Activated T-cell treated with anti-CD3 and anti-CD28 coated beads, Interleukin-2, amount 50 U/mL, for 72 hours (primary cell): ENCODE measurements at places on chromosomes 5 and 9. TPM values are rescaled to one million over a fixed set of nuclear protein-coding genes. Genes with fewer than 3 reads are reported as not detected.

Gene PCDHGA12
- total RNA-seq: 0.17 TPM

Gene PCDHAC2
- not detected for total RNA-seq

DNA sequence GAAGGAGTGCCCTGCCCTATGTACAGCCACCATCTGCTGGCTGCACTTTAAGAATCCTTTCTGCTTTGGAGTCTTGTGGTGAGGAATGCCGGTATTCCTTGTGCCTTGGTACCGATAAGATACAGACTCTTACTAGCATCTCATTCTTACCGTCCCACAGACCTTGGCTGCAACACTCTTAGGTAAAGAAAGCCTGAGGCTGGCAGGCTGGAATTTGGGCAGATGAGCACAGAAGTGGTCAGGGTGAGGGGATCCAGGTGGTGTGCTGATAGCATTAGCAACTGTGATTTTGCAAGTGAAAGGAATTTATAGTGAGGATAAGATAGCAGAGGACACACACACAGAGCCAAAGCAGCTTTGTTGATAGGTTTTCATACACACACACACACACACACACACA lies 198.1 kb downstream of the ENC1 start:
- no peaks in the 10 kb centered on the region for H3K4me1 ChIP-seq
- H3K27me3 ChIP-seq: peaks cover 33% of the 10 kb centered on the region
- H3K27ac ChIP-seq: no peak overlapping the region
- no peaks in the 10 kb centered on the region for H3K36me3 ChIP-seq

DNA sequence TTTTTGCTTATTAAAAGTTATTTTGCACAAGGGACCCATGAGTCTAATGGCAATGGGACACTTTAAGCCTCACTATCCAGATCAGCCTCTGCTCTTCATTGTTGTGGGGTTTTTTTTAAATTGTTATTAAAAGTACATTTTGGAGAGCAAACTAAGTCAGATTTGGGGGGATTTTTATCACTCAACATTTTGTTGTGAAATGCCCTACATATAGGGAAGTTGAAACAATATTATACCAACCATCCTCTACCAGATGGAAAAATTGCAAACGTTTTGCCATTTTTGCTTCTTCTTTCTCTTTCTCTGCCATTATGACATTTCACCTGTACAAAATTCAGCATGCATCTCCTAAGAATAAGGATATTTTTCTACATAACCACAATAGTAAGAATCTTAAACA lies 75.3 kb downstream of the SLC1A3 start:
- no peaks in the 10 kb centered on the region for H3K36me3 ChIP-seq
- no peak for DNase-seq
- no peak overlapping the region for H3K27ac ChIP-seq
- no peaks in the 10 kb centered on the region for H3K4me1 ChIP-seq
- no peak overlapping the region for H3K4me3 ChIP-seq

GRCh38 chr5:163506095-163506457 lies 657 bp downstream of the MAT2B start:
- H3K27me3 ChIP-seq: no peaks in the 10 kb centered on the region
- peak overlapping the region; percentile 92 for H3K4me3 ChIP-seq
- H3K4me1 ChIP-seq: peaks cover 44% of the 10 kb centered on the region

DNA sequence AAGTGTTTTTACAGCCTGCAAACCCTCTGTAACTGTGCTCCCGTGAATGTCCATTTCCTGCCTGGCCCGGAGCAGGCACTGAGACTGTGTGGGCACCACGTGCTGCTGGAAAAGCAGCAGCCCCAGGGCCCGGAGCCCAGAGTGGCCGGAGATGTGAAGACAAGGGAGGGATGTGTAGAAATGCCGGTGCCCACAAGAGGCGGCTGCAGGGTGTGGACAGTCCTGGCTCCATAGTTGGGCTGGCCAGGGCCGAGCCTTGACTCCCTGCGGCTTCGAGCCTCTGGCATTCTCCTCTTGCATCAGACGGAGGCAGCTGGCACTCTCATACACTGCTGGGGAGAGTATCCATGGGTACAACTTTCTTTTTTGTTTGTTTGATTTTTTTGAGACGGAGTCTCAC lies 13.2 kb upstream of the GFPT2 start:
- no peak for DNase-seq
- H3K4me3 ChIP-seq: no peak overlapping the region
- H3K36me3 ChIP-seq: no peaks in the 10 kb centered on the region

- H3K27me3 ChIP-seq: no peaks in the 10 kb centered on the region
- H3K27ac ChIP-seq: no peak overlapping the region
- H3K4me1 ChIP-seq: no peaks in the 10 kb centered on the region
- no peak for DNase-seq
These were observed 24.3 kb downstream of the HMHB1 start for GRCh38 chr5:143836161-143836725.

DNA sequence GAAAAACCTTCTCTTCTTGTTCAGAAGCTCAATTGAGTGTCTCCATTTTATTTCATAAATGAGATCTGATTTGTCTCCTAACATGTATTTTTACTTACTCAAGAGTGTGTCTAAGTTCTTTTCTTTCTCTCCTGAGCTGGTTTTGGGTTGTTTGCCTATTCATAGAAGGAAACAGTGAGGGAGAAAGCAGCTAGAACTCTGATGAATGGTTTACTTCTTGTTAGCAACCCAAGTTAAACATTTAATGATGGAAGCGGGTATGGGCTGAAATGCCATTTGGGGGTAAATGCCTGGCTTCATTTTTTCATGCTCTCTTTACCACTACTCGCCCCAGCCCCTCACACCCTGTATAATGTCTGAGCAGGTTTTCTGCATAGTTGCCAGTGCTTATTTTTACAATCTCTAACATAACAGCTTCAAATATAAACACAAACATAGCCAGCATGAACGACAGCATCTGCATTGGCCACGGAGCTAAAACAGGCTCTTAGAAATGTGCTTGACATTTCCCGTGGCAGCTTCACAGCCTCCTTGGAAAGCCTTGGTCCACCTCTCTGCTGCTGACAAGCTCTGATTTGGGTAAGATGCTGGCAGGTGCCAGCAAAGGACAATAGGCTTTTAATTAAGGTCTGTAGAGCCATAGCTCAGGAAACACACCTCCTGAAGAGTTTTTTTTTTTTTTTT lies 321.1 kb downstream of the ARHGEF28 start:
- no peaks in the 10 kb centered on the region for H3K36me3 ChIP-seq
- H3K4me3 ChIP-seq: no peak overlapping the region
- H3K27me3 ChIP-seq: peaks cover 12% of the 10 kb centered on the region
- H3K27ac ChIP-seq: no peak overlapping the region
- no peak for DNase-seq
- no peaks in the 10 kb centered on the region for H3K4me1 ChIP-seq

DNA sequence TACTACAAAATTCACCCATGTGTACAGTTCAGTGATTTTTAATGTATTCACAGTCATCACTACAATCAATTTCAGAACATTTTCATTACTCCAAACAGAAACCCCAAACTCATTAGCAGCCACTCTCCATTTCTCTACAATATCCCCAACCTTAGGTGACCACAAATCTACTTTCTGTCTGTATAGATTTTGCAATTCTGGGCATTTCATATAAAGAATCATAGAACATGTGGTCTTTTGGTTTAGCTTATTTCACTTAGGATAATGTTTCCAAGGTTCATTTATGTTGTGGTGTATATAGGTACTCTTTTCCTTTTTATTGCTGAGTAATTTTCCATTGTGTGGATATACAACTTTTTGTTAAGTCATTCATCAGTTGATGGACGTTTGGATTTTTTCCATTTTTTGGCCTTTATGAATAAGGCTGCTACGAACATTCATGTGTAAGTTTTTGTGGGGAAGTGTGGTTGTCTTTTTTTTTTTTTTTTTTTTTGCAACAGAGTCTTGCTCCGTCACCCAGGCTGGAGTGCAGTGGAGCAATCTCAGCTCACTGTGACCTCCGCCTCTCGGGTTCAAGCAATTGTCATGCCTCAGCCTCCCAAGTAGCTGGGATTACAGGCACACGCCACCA lies 54.5 kb downstream of the DOCK8 start:
- peaks cover 4% of the 10 kb centered on the region for H3K36me3 ChIP-seq
- no peak for DNase-seq
- peaks cover 41% of the 10 kb centered on the region for H3K4me1 ChIP-seq
- peak overlapping the region; percentile 0 for H3K27ac ChIP-seq
- no peak overlapping the region for H3K4me3 ChIP-seq
- no peaks in the 10 kb centered on the region for H3K27me3 ChIP-seq

GRCh38 chr5:171989276-171989675 lies 17.2 kb downstream of the FBXW11 start:
- H3K36me3 ChIP-seq: peaks cover 27% of the 10 kb centered on the region
- H3K4me1 ChIP-seq: peaks cover 65% of the 10 kb centered on the region
- no peaks in the 10 kb centered on the region for H3K27me3 ChIP-seq
- peak overlapping the region; percentile 40 for H3K27ac ChIP-seq
- peak overlapping the region; percentile 58 for H3K4me3 ChIP-seq
